NCI-H1105 treated with DMSO at 0.1 percent for 48 hours (cell line): ENCODE measurements at places on chromosomes 16 and 17.

- DNase-seq, result no peak
Observed at GRCh38 chr16:4241928-4242283, at the start of gene SRL. SRL (minus strand) TSS chr16:4242080; CDS start chr16:4242067, 13 bp downstream.

GRCh38 chr17:28726226-28726626, at the start of gene TLCD1:
TLCD1 (minus strand) TSS chr17:28726233; CDS start chr17:28726097, 136 bp downstream.
- DNase-seq, result peak; percentile 56

DNA sequence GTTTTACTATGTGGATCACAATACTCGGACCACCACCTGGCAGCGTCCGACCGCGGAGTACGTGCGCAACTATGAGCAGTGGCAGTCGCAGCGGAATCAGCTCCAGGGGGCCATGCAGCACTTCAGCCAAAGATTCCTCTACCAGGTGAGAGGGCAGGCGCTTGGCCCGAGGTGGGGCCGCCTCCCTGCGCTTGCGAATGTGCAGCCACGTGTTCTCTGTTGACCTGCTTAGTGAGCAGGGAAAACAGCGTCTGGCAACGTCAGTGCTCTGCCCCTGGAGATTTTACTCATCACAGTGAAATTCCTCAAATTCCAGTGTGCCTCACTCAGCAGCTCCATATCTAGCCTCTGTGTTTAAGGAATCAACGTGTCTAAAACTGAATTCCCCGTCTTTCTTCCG, 33.4 kb upstream of the CLEC18A start:
- no peak for DNase-seq

DNA sequence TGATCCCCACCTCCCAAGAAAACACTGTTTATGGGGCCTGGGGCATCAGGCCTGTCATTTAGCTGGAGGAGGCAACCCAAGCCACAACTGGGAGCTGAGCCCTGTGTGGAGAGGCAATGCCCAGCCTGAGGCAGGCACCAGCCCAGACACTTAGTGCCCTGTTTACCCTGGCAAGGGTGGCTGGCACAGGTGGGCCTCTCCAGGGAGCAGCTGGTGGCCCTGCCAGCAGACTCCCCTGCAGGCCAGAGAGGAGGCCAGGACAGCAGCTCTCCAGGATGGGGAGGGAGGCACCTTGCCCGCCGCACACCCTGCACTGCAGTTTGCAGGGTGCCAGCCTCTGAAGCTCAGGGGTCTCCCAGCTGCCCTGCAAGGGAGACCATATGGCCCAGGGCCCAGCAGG, 9.1 kb upstream of the TMEM92 start:
- DNase-seq, result no peak

- no peak for DNase-seq
Observed at GRCh38 chr17:42603318-42603717, 5.9 kb downstream of the RETREG3 start.

- no peak for DNase-seq
Observed at GRCh38 chr16:27238591-27238990, 30.0 kb downstream of the NSMCE1 start.

GRCh38 chr17:17506893-17507464, 10.8 kb upstream of the RASD1 start:
- DNase-seq, result peak; percentile 83

DNA sequence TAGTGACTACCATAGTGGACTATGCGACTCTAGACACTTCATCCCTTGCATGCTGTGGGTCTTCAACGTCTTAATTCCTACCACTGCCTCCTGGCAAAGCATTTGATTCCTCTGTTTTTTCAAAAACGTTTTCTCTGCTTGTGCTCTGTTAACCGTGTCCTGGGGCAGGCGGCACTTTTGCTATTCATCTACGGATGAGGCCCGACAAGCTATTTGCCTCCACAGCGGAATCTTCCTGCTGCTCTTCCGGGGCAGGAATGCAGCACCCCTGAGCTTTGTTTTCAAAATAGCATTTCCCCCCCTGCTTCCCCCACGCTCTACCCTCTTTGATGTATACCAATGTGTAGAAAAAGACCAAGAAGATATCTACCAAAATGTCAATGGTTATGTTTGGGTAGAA, 39.8 kb upstream of the METTL16 start:
- no peak for DNase-seq

DNA sequence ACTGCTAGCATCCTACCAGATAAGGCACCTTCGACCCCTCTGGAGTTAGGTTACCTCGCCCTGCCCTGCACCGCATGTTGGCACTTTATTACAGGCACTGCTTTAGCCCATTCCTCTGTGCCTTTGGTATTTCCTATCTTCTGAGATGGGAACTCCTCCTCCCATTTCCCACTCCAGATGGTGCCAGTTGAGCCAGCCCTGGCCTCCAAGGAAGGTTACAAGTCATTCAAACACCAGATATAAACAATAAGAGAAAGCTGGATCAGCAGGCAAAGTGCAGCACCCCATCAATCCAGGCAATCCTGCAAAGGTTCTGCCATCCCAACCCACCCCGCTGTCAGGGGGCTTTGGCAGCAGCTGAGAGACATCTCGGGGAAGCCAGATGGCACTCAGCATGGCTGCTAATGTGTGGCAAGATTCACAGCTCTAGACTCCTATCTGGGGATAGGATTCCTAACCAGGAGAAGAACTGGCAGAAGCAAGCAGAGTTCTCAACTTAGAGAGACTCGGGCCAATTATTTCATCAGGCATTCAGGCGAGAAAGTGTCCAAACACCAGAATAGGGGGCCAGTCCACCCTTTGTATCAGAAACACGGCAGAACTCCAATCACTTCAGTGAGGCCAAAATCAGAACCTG, 113.0 kb downstream of the COPRS start:
- no peak for DNase-seq

- DNase-seq, result peak; percentile 24
Observed at GRCh38 chr17:33049781-33050414, 58.3 kb downstream of the SPACA3 start.

DNA sequence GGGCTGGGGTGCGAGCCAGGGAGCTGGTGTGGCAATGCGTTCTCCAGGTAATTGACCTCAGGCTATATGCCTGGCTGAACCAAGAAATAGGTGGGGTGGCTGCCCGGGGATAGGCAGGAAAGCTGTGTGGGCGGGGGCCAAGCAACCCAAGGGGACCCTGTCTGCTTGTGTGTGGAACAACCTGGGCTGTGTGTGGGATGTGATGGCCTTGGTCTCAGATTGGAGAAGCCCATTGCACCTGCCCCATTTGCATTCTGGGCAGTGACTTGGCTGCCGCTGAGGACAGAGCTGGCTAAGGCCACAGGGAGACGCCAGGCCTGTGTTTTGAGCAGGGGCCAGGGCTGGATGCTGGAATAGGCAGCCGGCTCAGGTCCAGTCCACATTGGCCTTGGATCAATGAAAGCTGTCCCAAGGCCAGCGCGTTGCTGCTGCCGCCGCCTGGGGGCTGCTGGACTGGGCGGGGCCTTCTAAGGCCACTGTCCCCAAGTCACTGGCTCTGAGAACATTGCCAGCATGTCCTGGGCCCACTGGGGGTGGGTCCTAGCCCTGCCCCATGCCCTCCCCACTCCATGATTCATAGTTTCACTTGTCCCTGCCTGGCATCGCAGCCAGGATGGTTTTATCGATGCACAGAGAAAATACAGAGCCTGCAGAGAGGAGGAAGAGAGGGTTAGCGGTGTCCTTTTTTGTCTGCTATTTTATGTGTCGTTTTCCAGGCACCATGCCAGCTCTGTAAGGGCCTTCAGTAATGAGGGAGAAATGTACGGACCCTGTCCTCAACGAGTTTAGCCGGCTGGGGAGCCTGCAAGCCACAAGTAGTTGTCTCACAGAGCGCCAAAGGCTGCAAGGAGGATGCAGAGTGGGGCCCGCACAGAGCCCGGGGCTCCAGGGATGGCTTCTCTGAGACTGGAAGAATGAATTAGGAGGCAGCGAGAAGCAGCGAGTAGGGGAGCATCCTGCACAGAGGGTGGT, 43.9 kb downstream of the NKD1 start:
- peak; percentile 86 for DNase-seq

DNA sequence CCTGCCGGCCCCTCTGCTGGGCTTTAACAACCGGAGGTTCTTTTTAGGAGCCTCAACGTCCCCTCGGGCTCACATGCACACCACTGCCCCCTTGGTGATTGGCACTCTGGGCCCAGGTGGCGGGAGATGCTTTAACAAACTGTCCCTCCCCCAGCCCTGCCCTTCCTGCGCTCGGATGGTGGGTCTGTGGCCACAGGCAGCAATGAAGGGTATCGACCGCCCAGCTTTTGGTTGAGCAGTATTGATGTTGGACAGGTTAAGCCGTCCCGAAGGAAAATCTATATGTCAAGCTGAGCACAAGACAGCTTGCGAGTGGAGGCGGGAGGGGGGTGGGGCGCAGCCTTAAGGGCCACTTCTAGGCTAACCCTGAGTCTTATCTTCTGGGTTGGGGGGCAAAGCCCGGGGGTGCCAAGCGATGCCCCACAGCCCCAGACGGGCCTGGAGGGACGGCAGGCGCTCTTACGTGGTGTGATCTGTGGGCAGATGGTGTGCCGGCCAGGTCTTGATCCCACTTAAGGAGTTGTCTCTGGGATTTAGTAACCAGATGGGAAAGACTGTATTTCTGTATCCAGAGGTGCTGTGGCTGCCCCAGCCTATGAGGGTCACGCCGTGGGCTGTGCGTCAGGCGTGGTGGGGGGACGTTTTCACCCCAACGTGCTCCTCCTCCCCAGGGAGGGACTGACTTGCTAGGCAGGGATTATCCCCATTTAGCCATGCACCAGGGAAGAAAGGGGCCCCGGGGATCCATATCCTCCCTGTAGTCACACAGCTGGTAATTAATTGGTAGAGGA, 6.2 kb downstream of the GSE1 start:
- DNase-seq, result no peak

- no peak for DNase-seq
Observed at GRCh38 chr16:78962457-78962929, 638.0 kb downstream of the MAF start.

DNA sequence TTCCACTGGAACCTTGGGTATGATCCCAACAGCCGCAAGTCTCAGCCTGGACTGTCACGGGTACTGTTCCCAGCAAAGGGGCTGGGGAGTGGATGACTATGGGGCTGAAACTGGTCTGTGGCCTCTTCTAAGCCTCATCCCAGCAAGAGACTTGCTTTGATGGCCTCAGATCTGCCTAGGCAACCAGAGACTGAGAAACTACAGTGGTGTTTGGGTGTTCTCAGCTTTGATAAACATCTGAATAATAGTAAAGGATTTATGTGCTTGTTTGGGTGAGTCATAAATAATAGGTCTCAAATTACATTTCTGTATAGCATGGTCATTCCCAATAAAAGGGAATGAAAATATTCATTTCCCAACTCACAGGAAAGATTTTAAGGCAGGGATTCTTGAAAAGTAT, 30.2 kb upstream of the ULK2 start:
- no peak for DNase-seq

DNA sequence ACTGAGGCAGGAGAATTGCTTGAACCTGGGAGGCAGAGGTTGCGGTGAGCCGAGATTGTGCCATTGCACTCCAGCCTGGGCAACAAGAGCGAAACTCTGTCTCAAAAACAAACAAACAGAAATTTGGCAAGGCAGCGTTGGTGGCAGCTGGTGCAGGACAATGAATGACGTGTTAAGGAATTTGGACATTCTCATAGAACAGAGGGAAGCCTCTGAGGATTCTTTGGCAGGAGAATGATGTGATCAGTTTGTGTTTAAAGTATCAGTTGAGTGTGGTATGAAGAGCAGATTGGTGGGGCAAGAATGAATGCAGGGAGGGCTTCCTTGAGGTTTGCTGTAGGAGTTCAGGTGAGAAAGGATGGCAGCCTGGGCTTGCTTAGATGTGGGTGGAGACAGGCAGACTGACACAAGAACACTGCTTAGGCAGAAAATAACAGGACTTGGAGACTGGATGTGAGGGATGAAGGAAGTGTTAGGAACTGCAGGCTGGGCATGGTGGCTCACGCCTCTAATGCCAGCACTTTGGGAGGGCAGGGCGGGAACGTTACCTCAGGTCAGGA, 4.8 kb downstream of the CYB5D2 start:
- DNase-seq, result no peak

GRCh38 chr16:80614908-80615671, 74.3 kb downstream of the DYNLRB2 start:
- no peak for DNase-seq

DNA sequence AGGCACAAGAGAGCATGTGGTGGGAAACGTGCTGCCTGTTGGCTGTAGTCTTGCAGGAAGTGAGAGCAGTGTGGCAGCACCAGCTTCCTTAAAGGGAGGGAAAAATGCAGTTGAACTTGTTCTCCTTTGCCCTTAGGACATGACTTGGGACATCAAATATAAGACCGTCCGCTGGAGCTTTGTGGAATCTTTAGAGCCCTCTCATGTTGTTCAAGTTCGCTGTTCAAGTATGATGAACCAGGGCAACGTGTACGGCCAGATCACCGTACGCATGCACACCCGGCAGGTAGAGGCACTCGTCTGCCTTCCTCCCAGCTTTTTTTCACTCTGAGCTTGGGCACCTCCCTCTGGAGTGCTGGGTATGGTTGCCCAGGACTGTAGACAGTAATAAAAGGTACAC, 23.3 kb downstream of the GPR179 start:
- no peak for DNase-seq

DNA sequence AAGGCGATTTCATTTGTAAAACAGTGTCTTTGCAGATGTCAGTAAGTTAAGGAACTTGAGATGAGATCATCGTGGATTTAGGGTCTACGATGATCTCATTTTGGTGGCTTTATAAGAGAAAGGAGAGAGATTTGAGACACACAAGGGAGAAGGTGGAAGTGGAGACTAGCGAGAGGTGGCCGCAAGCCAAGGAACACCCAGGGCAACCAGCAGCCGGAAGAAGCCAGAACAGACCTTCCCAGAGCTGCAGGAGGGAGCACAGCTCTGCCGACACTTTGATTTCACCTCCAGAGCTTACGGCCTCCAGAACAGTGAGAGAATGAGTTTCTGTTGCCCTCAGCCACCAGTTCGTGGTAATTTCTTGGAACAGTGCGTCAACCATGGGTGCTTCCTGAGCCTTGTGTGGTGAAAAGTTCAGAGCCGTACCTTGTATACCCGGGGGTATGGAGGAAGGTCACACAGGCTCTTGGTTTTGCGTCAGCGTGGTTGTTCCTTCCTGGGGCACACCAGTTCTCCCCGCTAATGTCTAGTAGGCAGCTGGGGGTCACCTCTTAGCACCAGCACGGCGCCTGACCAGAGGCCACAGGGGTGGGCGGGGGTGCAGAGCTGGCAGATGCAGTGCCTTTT, 12.9 kb upstream of the SEC14L1 start:
- no peak for DNase-seq

- no peak for DNase-seq
Observed at GRCh38 chr17:14805348-14805747, 459.8 kb downstream of the PMP22 start.

DNA sequence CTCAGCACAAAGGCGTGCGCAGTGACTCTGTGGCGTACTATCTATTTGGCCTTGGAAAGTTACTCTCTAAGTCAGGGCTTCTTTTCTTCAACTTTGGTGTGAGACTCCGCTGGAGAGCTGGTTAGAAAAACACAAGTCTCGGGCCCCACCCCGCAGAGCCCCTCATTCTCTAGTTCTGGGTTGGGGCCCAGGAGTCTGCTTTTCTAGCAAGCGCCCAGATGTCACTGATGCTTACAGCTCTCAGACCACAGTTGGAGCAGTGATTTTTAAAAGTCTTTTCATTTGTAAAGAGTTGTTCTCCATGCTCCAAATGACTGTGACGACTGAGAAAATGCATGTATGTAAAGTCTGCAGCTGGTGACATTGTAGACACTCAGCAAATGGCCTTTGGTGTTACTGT, 582.3 kb downstream of the WWOX start:
- no peak for DNase-seq

- DNase-seq, result peak; percentile 76
Observed at GRCh38 chr17:57286399-57287105, 30.2 kb downstream of the MSI2 start.
